ENCODE measurements at places on chromosomes 7 and 10.

GRCh38 chr10:48231178-48231577 is 43.3 kb downstream of the FRMPD2 start:
- no peak for DNase-seq

GRCh38 chr7:81527651-81528050 is 242.2 kb downstream of the HGF start:
- no peak for DNase-seq

GRCh38 chr7:16754856-16755317 is 1.3 kb downstream of the TSPAN13 start:
- no peak for DNase-seq

DNA sequence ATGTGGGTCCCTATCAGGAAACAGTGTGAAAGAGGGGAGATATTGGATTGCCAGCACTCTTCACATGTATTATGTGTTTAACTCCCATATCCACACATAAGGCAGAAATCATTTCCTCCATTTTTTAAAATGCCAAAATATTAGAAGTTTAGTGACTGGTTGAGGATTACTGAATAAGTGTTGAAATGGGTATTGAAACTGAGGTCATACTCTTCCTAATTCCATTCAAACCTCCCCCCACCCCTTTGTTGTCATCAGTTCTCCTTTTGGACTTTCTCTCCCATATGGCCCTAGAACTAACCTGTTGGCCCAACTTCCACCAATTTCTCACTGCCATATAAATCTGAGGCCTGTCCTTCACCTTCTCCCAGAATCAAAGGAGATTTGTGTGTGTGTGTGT is 81.6 kb downstream of the EVX1 start:
- no peak for DNase-seq

GRCh38 chr7:38339953-38340819 is 66.8 kb upstream of the TARP start:
- DNase-seq, result no peak

GRCh38 chr7:9822458-9823290 is 1151.0 kb upstream of the PHF14 start:
- no peak for DNase-seq

- DNase-seq, result no peak
Measured at GRCh38 chr7:31613604-31614003, 73.4 kb upstream of the PPP1R17 start.

DNA sequence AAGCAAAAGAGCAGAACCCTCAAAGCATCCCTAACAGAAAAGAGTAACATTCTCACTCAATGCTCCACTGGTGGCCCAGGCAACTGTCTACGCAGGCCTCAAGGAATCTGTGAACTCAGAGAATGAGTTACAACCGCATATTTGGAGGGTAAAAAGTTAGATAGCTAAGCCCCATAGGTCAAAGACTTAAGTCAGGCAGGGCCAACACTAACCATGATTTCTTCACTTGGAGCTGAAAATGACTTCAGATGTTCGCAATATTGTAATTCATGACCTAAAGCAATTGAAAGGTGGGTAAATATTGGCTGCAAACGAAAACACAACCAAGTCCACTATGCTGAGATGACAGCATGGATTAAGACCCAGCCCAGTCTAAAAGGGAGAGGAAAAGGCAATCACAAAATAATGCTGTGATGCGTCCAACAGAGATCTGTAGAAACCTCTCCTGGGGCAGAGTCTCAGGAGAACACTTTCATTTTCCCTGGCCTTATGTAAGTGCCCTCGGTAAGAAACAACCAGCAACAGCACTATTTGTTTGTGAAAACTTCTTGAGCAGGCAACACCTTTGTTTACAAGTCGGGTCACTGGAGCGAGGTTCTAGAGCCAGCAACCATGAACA is 176.5 kb downstream of the TNS3 start:
- DNase-seq, result no peak

- DNase-seq, result no peak
Measured at GRCh38 chr10:89025453-89025852, 34.9 kb downstream of the FAS start.

DNA sequence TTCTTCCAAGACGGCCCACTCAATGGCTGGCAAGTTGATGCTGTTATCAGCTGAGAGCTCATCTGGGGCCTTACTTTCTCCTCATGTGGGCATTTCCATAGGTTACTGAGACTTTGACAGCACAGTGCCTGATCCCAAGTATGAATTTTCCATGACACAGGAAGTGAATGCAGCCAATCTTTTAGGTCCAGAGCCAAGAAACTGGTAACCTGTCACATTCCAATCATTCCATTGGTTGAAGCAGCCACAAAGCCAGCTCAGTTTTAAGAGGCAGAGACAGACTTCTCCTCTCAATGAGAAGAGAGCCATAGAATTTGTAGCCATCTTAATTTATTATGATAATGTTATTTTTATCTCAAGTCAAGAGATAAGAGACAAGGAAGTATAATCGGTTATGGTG is 775.5 kb downstream of the CNTNAP2 start:
- DNase-seq, result no peak

- no peak for DNase-seq
Measured at GRCh38 chr10:78738861-78739260, 329.9 kb upstream of the ZMIZ1 start.

DNA sequence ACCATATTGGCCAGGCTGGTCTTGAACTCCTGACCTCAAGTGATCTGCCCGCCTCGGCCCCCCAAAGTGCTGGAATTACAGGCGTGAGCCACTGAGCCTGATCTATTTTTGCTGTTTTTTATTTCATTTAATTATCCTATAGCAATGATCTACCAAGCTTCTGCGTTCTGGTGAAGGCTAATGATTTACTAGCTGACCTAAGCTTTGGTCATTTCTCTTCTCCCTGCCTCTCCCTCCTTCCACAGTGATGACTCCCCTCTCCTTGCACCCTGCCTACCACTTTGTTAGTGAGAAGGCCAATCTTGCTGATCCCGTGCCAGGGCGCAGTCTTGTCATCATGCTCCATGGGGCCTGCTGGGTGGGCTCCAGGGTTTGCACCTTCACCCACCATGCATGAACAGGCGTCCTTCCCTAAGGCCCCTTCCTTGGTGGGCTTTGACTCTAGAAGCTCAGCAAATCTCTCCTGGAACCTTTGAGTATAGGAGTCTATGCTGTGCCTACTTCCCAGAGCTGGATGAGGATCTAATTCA is 11.9 kb upstream of the ZCCHC24 start:
- no peak for DNase-seq

GRCh38 chr10:119253433-119254174 is 46.2 kb downstream of the GRK5 start:
- DNase-seq, result no peak

DNA sequence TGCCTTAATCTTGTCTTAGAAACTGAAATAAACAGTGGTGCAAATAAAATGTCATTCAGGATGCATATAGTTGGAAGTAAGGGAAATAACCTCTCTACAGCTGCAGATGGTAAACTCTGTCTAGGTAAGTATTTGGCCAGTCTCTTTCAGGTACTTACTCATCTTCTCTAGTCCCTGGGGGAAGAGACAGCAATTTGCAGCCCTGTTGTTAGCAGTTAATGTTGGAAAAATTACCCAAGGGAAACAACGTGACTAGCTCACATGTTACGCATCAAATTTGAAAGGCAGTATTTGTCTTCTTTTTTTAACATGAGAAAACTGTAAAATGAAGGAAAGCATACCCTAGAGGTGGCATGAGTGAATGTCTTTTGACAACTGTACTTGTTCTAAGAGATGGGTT is 3.2 kb upstream of the HUS1 start:
- DNase-seq, result no peak

- no peak for DNase-seq
Measured at GRCh38 chr7:94998266-94999068, 91.1 kb downstream of the PPP1R9A start.

GRCh38 chr7:77269360-77270093 is 69.9 kb upstream of the FGL2 start:
- DNase-seq, result no peak

- DNase-seq, result no peak
Measured at GRCh38 chr7:43568529-43568928, 14.4 kb upstream of the STK17A start.

DNA sequence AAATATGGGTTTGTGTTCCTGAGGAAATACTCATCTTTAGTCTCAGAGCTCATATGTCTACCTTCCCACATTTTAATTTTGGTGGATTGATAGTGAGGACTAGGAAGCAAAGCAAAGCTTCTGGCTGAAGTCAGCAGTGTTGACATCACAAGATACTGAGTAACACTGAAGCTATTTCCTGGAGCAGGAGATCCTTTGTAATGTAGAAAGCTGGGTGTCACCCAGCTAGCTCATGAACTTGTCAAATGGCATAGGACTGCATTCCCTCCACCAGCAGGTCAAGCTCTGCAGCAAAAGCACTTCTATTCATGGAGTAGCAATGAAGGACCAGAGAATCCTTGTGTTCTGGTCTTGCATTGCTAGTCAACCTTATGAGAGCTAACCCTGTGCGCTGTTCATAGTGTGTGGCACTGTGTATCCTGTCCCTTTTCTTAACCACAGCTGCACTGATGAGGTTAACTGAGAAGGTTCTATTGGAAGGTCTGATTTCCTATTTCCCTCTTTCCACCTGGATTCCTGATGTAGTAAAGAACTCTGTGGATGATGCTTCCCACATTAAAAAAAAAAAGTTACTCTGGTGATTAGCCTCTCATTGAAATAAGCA is 94.8 kb upstream of the ZNF804B start:
- no peak for DNase-seq

DNA sequence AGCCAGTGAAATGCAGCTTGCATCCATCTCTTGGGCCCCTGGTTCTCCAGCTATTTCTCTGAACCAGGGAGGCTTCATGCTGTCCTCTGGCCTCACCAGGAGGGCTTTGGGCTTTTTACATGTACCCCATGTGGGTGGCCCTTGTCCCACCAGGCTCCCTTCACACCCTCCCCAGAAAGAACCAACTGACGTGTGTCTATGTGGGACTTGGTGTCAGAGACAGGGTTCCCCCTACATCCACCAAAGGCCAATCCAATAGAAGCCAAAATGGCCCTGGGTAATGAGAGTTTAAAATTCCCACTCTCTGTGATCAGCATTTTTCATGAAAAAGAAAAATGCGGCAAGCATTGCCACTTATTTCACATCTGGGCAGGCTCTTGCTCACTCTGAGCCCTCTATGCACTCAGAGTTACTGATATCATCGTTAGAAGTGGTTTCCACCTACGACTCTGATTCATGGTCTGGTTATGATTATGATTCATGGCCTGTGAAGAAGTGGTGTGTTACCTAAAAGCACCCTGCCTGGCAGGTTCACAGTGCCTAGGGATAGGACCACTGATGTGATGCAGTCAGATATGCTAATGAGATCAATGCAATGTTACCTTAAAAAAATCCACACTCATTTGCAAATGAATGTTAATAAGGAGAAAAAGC is 133.5 kb downstream of the BUB3 start:
- DNase-seq, result no peak

DNA sequence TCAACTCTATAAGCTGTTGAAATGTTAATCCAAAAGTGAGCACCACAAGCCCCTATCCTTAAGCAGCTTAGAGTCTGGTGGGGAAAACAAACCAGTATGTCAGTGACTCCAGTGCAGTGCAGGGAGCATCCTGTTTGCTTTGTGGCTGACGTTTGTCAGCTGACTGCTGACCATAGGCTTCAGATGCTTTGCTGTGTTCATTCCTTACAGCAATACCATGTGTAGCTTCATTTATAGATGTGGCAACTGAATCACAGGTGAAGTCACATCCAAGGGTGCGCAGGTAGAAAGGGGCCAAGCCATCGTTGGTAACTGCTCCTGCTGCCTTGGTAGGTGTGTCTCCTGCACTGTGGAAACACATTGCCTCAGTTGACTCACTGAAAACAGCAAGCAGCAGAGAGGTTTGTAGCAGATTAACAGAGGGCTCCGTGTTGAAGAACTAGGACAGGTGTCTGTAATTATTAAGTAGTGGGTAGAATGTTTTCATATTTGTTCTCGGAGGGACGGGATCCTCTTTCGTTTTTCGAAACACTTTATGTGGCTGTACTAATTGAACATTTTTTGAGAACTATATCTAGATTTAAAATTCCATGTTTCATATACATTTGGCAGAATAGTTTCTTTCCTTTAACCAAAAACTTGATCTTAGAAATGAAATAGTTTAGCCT is 2.0 kb downstream of the INSIG1 start:
- DNase-seq, result no peak

DNA sequence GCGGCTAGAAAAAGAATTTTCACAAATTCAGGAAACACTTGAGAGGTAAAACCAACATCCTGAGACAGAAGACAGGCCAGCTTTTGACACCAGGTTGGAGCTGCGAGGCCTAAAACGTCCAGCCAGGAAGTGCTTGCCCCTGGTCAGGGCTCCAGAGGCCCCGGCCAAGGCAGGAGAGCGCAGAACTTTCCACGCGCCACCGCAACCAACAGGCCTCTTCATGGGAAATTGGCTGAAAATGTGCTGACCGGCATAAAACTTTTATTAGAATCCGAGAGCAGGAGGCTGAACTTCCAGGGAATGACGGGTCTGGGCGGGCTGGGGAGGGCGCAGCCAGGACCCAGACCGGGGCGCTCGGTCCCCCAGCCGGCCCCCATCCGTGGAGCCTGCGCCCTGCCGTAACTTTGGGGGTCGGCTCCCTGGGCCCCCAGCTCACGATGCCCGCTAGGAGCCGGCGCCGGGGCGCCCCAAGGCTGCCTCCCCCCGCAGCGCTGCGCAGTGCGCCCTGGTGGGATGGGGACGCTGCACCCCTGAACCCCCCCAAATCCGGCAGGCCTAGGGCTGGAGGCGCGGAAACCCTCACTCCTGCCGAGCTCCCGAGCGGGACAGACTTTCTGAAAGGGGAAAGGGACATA is 414.0 kb upstream of the MKI67 start:
- DNase-seq, result no peak

DNA sequence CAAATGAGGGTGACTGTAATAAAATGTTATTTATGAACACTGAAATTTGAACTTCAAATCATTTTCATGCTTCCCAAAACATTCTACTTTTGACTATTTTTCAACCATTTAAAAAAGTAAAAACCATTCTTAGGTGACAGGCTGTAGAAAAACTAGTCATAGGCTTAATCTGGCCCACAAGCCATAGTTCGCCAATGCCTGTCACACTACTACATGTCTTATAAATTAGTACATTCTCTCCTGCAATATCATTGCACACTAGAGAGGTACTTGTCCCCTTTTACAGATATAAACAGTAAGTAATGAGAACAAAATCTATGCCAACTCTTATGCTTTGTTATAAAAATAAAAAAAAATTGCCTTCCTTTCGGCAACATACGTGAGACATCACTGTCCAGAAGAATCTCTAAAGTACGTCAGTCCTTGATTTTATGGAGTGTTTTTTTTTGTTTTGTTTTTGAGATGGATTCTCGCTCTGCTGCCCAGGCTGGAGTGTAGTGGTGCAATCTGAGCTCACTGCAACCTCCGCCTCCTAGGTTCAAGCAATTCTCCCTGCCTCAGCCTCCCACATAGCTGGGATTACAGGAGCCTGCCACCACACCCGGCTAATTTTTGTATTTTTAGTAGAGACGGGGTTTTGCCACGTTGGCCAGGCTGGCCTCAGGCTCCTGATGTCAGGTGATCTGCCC is 23.2 kb downstream of the UPF2 start:
- DNase-seq, result no peak

- no peak for DNase-seq
Measured at GRCh38 chr7:50782375-50783208, at the start of gene GRB10. Gene GRB10 (minus strand): TSS chr7:50782896. CDS start chr7:50732322, 50,574 bp downstream.

GRCh38 chr10:64070241-64070640 is 549.0 kb downstream of the REEP3 start:
- no peak for DNase-seq

GRCh38 chr7:31432176-31432575 is 81.7 kb upstream of the ITPRID1 start:
- no peak for DNase-seq

- DNase-seq, result no peak
Measured at GRCh38 chr10:53601260-53601875, 828.8 kb upstream of the MBL2 start.

- DNase-seq, result no peak
Measured at GRCh38 chr7:74084722-74085578, 1.3 kb downstream of the LIMK1 start.

Measured in stimulated activated CD4-positive, alpha-beta T cell treated with anti-CD3 and anti-CD28 coated beads, Interleukin-15, amount 100 ng/mL, for 1 hour (primary cell).